ENCODE measurements at places on chromosomes 12 and 14.

DNA sequence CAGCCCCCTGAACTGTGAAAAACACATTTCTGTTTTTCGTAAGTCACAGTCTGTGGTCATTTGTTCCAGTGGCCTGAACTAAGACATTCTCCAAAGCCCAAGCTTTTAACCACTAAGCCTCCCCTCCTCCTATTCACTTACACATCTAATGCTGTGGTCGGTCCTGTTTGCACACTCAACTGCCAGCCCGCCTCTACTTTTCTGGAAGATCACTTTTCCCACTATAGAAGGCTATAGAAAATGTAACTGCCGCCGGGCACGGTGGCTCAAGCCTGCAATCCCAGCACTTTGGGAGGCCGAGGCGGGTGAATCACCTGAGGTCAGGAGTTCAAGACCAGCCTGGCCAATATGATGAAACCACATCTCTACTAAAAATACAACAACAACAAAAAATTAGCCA is 524.7 kb upstream of the TMEM132C start:
- peak; percentile 93 for DNase-seq

DNA sequence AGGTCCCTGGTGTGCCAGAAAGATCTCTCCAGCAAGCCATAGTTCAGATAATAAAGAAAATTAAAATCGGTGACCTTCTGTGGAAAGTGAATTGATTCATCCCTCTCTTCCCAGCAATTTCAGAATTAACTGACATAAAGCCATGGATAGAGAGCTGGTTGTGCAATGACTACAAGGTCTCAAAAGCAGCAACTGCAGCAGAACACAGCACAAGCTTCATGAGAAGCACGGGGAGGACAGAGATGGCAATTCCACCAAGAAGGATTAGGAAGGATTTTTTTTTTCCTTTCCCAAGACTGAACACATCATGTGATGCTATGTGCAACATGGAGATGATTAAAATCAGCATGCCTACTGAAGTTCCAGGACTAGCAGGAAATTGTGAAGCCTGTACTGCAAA is 154.9 kb upstream of the PLEKHG7 start:
- no peak for DNase-seq

DNA sequence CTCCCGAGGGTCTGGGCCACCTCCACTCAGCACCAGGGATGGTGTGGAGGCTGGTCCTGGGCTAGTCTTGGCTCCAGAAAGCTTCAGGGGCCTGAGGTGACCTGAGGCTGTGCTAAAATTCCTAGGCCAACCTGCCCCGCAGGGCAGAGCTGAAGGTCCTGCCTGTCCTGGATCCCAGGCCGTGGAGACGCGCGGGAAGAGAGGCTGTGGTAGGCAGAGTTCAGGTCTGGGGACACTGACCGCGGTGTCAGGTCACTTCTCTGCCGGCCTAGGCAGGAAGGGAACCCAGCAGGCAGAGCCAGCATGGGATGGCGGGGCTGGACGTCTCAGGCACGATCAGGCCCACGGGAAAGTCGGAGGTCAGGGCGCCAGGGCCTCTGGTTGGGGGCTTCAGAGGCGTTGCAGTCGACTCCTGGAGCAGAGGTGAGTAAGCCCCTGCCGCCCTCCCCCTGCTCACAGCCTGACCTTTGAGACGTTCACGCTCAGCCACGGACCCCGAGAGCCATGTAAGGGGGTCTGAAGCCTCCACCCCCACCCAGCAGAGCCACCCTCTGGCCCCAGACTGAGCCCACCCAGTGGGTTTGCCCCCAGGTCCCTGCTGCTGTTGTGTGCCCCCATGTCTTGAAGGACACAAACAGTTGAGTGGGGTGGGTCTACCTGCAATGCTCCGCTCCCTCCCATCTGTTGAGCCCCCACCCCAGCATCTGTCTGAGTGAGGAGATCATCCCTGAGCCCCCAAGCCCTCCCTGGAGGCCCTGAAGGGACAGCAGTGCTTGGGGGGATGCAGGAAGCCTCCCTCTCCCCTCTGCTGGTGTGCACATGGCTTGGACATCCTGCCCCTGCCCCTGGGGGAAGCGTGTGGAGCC is 142.7 kb downstream of the KIF26A start:
- no peak for DNase-seq

GRCh38 chr12:68532204-68532886 is 78.4 kb upstream of the RAP1B start:
- no peak for DNase-seq

GRCh38 chr14:76716285-76716684 is 45.0 kb upstream of the VASH1 start:
- no peak for DNase-seq

- peak; percentile 6 for DNase-seq
Measured at GRCh38 chr12:111942557-111942956, 70.4 kb downstream of the TMEM116 start.

GRCh38 chr14:23063601-23064000 is 6.3 kb upstream of the CDH24 start:
- DNase-seq = no peak

- no peak for DNase-seq
Measured at GRCh38 chr14:25122843-25123242, 72.9 kb upstream of the STXBP6 start.

GRCh38 chr12:51866762-51867161 is 18.2 kb upstream of the FIGNL2 start:
- peak; percentile 39 for DNase-seq

DNA sequence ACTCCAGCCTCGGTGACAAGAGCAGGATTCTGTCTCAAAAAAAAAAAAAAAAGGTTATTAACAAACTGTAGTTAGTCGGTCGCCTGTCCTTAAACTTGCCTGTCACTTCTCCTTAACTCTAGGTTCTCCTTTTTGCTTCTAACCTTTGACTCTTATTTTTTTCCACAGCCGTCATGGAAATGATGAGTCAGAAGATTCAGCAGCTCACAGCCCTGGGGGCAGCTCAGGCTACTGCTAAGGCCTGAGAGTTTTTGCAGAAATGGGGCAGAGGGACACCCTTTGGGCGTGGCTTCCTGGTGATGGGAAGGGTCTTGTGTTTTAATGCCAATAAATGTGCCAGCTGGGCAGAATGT is 418 bp upstream of the MYG1 start:
- DNase-seq = peak; percentile 96

GRCh38 chr14:101947577-101947903 is 16.8 kb upstream of the DYNC1H1 start:
- no peak for DNase-seq

DNA sequence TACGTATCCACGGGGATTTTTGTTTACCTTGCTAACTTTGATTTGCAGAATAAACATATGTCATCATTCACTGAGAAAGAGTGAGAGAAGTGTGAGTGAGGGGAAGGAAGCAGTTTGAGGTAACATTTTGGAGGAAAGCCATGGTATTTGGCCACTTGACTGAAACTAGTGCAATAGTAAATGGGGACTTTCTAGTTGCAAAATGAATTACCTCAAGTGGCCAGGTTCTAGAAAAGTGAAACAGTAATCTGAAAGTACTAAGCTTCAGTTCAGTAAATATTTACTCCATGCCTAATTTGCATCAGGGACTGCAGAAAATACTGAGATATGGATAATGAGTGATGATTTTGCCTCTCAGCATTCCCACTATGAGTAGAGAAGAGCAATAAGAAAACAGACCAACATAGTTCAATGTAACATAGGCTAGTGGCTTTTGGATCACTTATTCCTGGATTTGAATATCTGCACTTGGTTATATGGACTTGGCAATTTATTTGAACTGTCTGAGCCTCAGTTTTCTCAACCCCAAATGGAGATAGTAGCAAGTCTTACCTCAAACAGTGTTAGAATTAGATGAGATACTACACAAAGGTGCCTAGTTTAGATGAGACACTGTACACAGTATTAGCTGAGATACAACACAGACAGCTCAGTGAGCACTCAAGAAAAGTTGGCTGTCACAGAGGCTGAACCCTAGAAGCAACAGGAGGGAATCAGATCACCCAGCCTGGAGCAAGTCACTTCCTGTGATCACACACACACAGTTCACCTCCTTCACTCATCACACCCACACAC is 439.1 kb downstream of the NPAS3 start:
- DNase-seq = no peak

- DNase-seq = no peak
Measured at GRCh38 chr12:132227782-132228475, 83.7 kb downstream of the NOC4L start.

- DNase-seq = peak; percentile 83
Measured at GRCh38 chr12:4243091-4243490, 30.5 kb upstream of the CCND2 start.

DNA sequence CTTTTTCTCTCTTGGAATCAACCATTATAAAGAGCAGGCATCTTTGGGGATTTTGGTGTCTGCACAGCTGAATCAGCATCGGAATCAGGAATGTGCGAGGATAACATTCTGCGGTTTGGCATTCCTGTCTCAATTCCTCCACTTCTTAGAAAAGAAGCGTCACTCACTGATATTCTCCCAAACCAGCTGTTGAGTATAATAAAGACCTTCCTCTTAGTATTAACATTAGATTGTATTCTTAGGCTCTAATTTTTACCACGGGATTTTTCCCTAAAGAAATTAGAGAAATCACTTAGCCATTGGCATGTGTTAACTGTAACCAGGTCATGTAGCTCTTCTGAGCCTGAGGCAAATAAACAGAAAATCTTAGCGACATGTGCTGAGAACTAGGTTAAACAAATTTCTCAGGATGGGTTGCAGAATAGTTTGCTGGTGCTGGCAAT is 128.7 kb downstream of the TMX1 start:
- no peak for DNase-seq

DNA sequence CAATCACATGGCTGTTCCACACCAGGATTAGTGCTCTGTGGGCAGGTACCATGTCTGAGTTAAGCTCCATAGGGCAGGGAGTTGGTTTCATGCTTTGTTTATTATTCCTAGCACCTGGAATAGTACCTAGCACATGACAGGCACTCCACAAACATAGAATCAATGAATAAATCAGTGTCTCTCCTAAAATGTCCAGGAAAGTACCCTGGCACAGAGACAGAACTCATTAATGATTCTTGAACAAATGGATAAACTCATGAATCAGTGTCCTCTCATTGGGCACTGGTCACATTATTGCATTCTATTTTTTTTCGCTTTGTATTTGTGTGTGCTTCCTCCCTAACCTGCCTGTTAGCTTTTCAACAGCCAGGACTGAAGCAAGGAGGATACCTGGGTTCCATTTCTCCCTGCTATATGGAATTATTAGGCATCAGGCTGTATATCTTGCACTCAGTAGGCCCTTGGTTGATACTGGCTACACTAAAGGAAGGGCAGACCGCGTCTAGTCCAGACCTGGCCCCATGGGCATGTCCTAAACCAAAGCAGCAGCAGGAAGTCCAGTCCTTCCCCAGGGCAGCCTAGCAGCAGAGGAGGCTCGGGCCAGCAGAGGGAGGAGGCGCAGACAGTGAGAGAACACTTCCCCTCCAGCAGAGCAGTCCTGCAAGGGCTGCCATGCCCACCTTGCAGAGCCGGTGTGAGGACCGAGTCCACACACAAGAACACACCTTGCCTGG is 18.4 kb downstream of the HDAC7 start:
- no peak for DNase-seq

GRCh38 chr12:88944397-88944796 is 364.1 kb upstream of the KITLG start:
- DNase-seq = peak; percentile 20

DNA sequence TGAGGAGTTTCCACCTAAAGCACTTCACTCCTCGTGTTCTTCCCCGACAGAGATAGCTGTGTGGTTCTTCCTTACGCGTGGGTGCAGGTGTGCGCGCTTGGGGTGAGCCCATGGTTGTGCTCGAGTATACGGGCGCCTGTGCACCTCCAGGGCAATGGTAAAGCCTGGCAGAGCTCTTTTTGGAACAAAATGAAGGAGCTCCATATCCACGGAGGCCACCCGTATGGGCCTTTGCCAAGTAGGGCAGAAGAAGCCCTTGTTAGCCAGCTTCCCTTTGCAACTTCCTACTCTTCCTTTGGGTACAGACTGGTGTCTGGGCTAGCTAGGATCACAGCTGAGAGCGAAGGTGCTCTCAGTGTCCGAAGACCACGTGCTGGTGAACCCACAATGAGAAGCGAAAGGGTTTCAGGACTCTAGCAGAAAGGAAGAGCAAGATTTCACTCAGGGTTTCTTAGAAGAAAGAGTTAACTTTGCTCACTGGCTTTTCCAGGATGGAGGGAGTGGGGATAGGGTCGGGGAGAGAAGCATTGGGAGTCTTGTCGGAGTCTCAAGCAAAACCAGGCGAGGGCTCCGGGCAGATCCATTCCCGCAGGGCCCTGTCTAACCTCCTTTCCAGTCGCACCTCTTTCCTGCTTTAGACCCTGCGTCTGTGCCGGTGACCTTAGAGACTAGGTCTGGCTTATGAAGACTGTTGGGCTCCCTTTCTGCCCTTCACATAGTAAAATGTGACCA is 960 bp upstream of the LRFN5 start:
- DNase-seq = no peak
